Effector memory CD8-positive, alpha-beta T cell (primary cell): ENCODE measurements at places on chromosomes 5 and 9.
A peak's percentile ranks its signal among the peaks of the same experiment; 100 is the strongest.

GRCh38 chr9:133814586-133815208 lies 76.5 kb upstream of the SARDH start:
- no peak for DNase-seq

GRCh38 chr9:126521551-126521950 lies 92.2 kb upstream of the LMX1B start:
- DNase-seq, result no peak

GRCh38 chr9:129454467-129455067 lies 166.3 kb downstream of the C9orf50 start:
- DNase-seq, result peak; percentile 18

GRCh38 chr9:136947955-136948510 lies 3.0 kb downstream of the C8G start:
- DNase-seq, result no peak

GRCh38 chr9:18837402-18837801 lies 195.6 kb downstream of the SAXO1 start:
- DNase-seq, result no peak

- no peak for DNase-seq
Observed at GRCh38 chr9:38445154-38446043, 21.1 kb upstream of the IGFBPL1 start.

GRCh38 chr9:22147813-22148527 lies 138.9 kb upstream of the CDKN2B start:
- no peak for DNase-seq

DNA sequence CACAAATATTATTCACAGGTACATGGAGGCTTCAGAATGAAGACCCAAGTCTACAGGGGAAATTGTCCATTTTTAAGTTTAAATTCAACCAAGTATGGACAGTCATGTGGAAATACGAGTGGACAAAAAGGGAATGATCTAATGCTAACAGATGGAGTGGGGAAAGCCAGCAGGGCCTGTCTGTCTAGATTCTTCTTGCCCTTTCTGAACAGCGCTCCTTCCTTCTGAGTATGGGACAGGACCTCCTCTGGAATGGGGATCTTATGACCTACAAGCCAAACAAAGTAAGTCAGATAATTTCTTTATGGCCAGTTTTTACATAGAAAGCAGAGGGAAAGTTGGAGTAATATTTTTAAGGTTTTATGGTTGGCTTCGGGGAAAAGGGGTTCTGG lies 119.8 kb upstream of the NEK6 start:
- DNase-seq, result no peak

DNA sequence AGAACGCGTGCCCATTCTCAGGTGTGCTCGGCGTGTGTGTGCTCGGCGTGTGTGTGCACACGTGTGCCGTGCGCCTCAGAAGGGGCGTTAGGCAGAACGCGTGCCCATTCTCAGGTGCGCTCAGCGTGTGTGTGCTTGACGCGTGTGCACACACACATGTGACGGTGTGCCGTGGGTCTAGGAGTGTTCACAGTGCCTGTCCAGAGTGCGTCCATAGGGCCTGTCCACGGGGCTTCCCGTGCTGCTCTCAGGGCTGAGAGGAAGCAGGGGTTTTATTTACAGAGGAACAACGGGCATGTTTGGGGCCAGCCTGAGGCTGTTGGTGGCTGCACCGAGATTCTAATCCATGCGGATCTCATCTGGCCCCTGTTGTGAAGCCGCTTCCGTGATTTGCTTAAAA lies 14.2 kb upstream of the AHRR start:
- DNase-seq, result no peak

DNA sequence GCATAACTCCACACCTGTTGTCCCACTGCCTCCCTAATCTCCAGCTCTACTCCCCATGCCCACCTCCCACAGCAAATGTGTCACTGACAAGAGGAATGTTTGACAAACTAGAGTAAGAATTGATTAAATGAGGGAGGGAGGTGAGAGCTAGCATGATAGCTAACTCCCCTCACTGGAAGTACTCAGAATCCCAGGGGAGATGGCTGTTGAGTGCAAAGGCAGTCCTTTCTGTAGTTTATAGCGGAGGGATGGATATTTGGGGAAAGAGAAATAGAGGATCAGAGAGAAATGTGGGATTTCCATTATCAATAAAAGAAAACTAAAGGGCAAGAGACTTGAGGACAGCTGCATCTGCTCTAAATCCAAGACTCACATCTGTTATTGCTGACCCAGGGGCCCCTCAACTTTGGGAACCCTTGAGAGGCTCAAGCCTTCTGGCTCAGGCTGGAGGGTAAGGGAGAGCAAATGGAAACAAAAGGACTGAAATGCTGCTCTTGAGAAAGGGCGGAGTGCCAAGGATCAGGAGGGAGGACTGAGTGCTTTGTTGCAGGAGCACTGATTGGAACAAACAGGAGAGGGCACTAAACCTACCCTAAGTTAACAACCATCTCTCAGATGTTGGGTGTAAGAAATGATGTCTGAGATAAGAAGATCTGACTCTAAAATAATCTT lies 372.1 kb downstream of the NTRK2 start:
- DNase-seq, result no peak

DNA sequence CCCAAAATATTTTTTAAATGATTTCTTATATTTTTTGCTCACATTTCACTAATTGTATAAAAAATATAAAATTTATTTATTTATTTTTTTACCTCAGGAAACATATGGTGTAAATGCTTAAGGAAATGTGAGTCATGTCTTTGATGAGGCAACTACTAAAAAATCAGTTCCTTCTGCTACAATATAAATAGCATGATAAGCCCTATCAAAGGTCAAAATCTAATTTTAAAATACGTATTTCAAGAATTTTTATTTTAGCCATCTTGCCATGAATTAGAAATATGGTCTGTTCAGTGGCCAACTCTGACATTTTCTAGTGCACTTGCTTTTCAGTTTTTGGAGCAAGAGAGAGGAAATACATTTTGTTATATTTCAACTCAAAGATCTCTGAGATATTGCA lies 50.5 kb downstream of the PDE4D start:
- no peak for DNase-seq

DNA sequence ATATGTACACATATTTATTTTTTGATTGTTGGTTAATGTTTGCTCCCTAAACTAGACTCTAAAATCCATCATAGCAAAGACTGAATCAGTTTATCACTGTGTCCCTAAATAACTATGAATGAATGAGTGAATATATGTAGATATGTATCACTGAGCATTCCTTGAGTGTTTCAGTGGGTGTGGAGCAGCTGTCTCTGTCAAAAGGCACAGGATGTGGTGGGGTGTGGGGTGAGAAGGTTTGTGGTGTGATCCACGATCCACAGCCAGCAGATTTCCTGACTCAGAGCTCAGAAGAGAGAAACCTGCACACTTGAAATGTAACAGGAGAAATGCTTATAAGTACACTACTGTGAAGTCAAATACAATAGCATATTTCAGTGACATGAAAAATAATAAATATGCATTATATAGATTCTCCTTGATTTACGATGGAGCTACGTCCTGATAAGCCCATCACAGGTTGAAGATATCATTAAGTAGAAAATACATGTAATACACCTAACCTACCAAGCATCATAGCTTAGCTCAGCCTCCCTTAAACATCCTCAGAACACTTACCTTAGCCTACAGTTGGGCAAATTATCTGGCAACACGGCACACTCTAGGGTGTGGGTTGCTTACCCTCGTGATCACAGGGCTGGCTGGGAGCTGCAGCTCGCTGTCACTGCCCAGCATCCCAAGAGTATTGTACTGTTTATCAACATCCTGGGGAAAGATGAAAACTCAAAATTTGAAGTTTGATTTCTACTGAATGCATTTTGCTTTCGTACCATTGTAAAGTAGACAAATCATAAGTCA lies 287.0 kb downstream of the GAS1 start:
- DNase-seq, result no peak

- no peak for DNase-seq
Observed at GRCh38 chr5:56664025-56664424, 151.3 kb upstream of the MAP3K1 start.

- DNase-seq, result no peak
Observed at GRCh38 chr5:98798847-98799246, 25.4 kb downstream of the RGMB start.

GRCh38 chr5:107274571-107274970 lies 396.2 kb downstream of the EFNA5 start:
- no peak for DNase-seq

GRCh38 chr5:138647261-138647788 lies 72.1 kb upstream of the HSPA9 start:
- DNase-seq, result no peak

DNA sequence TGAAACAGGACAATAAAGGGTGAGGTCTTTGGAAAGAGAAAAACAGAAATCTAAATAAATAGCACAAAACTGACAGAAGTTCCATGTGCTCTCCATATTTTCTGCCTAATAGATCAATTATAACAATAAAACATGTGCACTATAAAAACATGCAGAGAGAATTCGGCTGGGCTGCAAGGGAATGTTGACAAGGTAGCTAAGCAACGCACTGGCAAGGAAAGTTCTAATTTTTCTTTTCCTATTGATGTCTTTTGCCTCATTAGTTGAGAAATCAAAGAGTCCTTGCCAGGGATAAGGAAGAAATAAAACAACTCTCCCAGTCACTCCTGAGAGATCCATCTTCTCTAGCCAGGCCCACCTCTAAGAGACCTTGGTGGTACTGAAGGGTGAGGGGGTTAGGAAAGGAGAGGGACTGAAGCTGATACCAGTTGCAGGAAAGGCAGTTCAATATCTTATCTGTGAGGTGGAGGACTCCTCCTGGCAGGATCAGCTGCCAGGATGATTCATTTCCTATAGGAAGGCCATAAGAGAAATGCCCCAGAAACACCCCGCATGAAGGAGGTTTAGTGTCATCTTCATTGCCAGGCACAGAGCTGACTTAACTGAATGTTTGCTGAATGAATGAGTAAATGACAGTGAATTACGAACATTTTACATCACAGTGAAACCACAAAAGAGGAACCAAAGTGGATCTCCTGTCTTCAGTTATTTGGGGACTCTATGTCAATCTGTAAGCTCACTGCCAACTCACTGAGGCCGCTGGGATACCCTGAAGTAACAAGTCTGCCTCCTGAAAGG lies 63.7 kb upstream of the IFNK start:
- DNase-seq, result no peak

DNA sequence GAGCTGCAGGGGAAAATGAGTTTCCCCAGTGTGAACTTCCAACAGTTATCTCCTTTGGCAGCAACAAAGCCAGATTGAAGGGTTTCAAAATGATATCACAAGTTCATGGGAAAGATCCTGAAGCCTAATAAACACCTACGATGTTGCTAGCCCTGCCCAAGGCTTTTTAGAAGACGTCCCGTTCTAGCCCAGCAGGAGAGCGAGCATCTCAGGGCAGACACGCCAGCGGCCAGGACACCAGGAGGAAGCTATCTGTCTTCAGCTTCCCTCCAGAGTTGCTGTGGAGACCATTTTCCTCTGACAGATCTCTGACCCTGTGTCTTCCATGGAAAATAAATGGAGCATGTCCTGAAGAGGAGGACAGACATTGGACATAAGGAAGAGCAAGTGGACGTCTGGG lies 98.4 kb downstream of the FBXO38 start:
- no peak for DNase-seq

- DNase-seq, result no peak
Observed at GRCh38 chr9:76987594-76988200, 31.8 kb upstream of the FOXB2 start.

- no peak for DNase-seq
Observed at GRCh38 chr5:67355120-67355713, 158.6 kb upstream of the CD180 start.

- DNase-seq, result no peak
Observed at GRCh38 chr9:91412941-91413340, 10.7 kb downstream of the NFIL3 start.

GRCh38 chr5:4019841-4020240 lies 424.2 kb downstream of the IRX1 start:
- no peak for DNase-seq

- no peak for DNase-seq
Observed at GRCh38 chr5:175059687-175060211, 335.4 kb downstream of the MSX2 start.

- DNase-seq, result peak; percentile 57
Observed at GRCh38 chr5:151126199-151126645, 31.4 kb downstream of the ANXA6 start.

DNA sequence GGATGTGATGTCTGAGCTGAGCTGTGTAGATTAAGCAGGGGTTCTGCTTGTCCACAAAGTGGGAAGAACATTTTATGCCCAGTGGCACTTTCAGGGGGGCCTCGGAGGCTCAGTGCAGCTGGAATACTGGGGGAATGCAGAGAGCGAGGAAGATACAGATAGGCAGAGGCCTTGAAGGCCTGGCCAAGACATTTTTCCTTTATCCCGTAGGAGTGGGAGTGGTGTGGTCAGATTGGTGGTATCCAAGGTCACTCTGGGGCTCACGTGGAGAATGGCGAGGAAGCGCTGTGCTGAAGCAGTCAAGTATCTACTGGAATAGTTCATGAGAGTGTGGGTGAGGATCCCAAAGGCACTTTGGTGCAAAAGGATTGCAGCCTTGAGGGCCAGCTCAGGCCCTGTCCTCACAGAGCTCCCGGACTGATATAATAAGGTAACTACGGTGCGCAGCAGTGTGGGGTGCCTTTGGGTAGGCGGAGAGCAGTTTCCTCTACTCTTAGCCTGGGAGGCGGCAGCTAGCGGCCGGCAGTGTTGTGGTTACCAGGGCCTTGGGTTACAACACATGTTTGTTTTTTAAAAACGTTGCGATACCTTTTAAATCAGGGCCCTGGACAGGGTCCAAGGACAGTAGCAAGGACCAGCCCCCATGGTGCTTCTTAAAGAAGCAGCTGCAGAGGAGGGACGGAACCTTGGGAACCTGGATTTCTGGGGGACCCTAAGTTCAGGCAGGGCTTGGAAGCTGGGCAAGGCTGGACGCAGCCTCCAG lies 10.8 kb upstream of the CCDC69 start:
- no peak for DNase-seq

GRCh38 chr5:164433106-164433870 lies 927.9 kb downstream of the MAT2B start:
- no peak for DNase-seq

DNA sequence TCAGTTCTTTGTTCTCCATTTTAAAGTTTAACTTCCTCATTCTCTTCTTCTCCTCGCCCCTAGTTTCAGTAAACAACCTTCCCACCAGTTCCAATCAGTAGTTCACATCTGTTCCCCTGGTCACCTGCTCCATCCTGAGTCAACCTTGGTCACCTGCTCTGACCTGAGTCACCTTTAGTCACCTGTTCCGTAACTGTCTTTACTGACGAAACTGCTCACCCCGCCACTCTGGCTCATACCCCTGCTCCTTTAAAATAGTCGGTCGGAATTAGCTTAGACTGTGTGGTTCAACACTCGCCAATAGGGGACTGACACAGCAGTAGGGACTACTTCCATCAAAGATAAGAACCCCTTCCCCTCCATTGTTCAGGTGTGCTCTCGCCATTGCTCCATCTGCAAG lies 76.3 kb upstream of the GPBP1 start:
- DNase-seq, result no peak

GRCh38 chr5:62282064-62282463 lies 23.9 kb upstream of the KIF2A start:
- no peak for DNase-seq

GRCh38 chr5:72140711-72141110 lies 33.4 kb downstream of the MAP1B start:
- no peak for DNase-seq

DNA sequence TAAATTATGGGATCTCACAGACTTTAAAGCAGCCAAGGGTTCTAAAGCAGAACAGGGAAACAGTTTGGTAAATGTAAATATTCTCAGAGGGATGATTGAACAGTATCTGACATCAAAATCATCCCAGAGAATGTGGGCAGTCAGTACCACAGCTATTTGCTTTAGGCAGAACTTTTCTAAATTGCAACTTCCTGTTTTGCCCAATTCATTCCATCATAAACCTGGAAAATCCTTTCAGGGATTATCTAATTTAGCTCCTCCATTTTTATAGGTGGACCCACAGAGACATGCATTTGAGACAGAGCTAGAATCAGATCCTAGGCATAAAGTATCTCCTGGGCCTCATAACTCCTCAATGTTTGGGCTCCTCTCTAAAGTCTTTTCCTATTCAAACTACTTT lies 12.4 kb downstream of the NR6A1 start:
- DNase-seq, result no peak
